RCC 7860 (cell line): ENCODE measurements at places on chromosomes 2 and 18.

- no peak for DNase-seq
Observed at GRCh38 chr2:83172841-83173240, 1286.2 kb downstream of the SUCLG1 start.

DNA sequence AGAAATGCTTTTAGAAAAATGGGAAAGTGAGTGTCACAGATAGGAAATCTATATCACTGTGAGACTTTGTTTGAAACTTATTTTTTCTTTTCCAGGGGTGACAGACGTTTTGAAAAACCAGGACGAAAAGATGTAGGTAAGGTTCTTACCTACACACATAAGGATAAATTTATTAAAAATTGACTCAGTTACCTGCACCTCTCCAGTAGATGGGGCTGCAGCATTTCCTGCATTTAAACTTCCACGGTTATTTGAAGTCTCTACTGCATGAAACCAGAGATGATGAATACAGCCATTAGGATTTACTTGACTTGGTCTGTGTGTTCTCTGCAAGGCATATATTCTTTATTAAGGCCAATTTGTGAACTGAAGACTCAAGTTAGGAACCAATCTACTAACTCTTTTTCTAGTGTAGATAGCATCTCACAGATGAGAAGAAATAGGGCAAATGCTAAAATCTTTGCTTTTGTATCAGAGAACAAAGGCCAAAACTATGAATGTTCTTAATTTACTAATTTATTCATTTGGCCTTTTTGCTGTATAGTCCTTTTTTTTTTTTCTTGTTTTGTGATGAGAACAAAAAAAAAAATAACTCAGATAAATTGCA is 15.0 kb downstream of the KCNJ13 start:
- DNase-seq: peak; percentile 39

GRCh38 chr2:114550895-114551793 is 108.7 kb downstream of the DPP10 start:
- DNase-seq: peak; percentile 23

DNA sequence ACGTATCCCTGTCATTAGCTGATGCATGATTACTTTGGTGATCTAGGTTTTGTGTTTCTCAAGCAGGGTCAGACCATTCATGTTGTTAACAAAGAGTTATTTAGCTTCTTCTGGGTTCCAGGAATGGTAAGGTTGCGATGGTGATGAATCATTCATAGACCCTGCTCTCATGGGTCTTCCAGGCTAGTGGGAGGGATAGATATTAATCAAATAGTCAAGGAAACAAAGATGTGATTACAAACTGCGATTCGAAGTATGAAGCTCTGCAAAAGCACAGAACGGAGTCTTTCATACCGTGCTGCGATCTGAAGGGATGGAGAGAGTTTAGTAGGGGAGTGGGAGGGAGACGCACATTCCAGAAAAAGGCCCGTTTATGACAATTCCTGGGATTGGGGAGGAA is 42.1 kb downstream of the CAVIN2 start:
- no peak for DNase-seq

GRCh38 chr2:182937870-182938269 is 71.4 kb upstream of the FRZB start:
- DNase-seq: no peak

DNA sequence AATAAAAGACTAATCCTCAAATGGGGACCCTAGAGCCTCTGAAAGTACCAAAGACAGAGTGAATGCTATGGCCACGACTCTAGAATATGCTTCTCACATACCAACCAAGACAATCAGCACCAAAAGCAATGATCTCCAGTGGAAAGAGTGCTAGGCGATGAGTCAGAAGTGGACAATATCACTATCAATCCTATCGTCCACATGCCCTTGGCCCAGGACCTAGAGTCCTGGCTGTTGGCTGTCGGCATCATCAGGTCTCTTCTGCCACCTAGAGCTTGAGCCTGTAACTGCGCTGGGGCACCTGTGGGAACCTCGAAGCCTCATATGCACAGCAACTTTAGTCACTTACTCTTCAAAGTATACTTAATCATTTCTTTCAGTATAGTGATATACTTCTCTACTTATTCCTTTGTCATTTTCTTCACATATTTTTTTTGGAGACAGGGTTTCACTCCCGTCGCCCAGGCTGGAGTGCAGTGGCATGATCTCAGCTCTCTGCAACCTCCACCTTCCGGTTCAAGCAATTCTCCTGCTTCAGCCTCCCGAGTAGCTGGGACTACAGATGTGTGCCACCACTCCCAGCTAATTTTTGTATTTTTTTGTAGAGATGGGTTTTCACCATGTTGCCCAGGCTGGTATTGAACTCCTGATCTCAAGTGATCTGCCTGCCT is 29.7 kb downstream of the NOL10 start:
- peak; percentile 89 for DNase-seq

- peak; percentile 76 for DNase-seq
Observed at GRCh38 chr2:208013285-208014178, 11.8 kb downstream of the PLEKHM3 start.

GRCh38 chr18:2926528-2926927 is 79.7 kb downstream of the EMILIN2 start:
- no peak for DNase-seq

DNA sequence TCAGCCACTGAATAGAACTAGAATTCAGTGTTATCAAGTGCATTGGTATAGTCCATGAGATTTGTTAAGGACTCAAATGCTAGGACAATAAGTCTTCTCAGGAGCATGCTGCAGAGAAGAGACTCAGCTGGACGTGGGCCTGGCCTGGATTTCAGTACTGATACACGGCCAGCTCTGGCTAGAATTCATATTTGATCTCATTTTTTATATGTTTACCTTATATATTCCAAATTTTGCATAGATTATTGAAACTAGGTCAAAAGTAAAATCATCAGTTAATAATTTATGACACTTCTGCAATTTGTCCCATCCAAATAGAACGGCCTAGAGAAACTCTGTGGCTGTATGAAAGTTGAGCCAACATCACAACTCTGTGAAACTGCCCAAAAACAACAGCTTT is 262.0 kb downstream of the DLGAP1 start:
- DNase-seq: no peak

GRCh38 chr18:29084120-29084519 is 907.2 kb upstream of the CDH2 start:
- DNase-seq: no peak

DNA sequence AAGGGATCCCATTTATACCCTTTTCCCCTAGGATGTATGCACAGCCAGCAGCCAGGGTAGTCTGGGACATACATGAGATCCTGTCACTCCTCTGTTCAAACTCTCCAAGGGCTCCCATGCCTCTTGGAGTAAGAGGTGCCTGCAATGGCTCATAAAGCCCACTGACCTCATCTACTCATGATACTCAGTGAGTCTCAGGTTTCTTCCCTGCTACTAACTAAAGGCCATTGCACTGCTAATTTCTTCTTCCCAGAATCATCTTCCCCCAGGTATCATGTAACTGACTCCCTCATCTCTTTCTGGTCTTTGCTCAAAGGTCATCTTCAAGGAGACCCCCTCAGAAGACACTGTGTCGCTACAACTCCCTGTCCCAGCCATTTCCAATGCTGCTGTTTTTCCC is 68.2 kb downstream of the CCBE1 start:
- DNase-seq: no peak

DNA sequence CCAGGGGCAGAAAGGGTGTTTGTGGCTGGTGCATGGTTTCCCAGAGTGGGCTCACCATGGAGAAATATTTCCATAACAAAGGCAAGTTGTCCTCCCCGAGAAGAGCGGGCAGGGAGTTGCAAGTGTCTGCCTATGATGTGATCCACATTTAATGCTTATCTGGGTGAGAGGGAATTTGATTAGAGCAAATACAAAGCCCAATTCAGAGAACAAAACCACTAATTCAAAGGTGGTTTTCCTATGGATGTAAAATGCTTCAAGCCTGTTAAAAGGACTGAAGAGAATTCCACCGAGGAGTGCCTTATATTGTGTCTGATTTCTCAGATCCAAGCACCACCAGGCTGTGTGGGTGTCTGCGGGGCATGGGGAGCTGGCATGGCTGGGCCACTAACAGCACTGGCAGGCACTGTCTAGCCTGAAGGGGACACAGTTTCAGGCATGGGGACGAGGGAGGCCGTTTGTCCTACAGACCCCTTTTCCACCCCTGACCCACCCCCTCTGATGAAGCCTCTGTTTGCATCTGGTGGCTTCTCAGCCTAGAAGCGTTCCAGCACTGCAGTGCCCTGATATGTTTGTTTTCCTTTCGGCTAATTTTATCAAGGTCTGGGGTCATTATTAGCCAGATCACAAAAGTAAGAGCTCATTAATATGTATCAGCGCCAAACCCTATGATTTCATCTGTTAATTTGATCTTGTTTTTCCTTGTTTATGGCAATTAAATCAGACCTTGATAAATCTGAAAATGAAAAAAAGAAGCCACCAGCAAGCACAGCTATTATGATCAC is 357.3 kb downstream of the HRH4 start:
- DNase-seq: no peak

DNA sequence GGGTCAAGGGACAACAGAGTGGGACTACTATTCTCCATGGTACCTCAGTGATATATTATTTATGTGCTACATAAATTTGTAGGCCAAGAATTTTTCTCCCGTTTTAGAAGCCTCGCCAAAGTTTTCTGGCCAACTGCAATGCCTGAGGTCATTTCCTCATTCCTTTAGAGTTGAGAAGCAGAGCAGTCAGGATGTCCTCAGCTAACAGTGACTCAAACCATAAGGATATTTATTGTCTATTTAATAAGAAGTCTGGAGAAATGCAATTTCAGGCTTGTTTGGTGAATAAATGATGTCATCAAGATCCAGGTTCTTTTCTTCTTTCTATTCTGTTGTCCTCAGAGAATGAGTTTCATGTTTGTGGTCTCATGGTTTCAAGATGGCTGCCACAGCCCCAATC is 91.0 kb downstream of the ADCYAP1 start:
- peak; percentile 61 for DNase-seq

GRCh38 chr2:242011991-242012764 is 142.6 kb downstream of the RTP5 start:
- DNase-seq: no peak

- DNase-seq: no peak
Observed at GRCh38 chr2:17036361-17036760, 370.7 kb upstream of the CYRIA start.

DNA sequence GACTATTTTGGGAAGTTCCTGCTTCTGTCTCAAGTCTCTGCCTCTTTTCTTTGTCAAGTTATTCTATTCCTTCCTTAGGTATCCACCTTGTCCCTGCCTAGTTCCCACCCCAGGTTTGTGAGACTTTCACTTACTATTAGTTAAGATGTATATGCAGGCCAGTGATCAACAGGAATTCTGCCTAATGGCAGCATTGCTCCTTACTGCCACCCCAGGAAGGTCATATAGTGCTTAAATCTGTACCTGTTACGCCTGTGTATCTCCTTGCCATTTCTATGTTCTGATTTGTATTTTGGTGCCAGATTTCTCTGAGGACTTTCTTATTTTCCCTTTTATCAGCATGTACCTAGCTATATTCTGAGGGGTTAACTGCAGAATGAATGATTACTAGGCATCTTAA is 746.0 kb upstream of the TMEFF2 start:
- no peak for DNase-seq

DNA sequence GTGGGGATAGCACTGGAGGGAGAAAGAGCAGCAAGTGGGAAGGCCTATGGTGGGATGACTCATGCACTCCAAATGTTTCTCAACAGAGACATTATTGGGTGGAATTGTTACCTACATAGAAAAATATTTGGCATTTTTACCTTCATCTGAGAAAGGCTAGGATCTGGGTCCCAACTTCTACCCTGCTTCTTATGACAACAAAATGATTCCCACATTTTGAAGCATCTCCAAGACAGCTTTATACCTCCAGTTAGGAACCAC is 908.9 kb upstream of the GYPC start:
- DNase-seq: no peak

DNA sequence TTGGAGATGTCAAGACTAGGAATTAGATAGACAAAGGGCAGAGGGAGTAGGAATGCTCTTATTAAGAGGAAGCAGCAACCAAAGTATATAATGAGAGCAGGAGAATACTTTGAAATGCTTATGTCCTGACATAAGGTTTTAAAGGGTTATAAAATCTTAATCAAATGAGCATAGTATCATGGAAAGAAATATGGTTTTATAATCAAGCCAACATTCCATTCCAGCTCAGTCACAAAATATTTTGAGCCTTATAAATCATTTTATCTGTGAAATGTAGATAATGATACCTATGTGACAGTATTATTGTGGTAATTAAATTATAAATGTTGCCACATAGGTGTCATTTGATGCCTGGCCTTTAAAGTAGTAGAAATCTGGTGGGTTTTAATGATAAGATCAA is 17.6 kb downstream of the VSNL1 start:
- no peak for DNase-seq

GRCh38 chr18:45749918-45750689 is 26.1 kb downstream of the SLC14A1 start:
- no peak for DNase-seq

- DNase-seq: no peak
Observed at GRCh38 chr18:7766817-7767216, 199.7 kb downstream of the PTPRM start.

DNA sequence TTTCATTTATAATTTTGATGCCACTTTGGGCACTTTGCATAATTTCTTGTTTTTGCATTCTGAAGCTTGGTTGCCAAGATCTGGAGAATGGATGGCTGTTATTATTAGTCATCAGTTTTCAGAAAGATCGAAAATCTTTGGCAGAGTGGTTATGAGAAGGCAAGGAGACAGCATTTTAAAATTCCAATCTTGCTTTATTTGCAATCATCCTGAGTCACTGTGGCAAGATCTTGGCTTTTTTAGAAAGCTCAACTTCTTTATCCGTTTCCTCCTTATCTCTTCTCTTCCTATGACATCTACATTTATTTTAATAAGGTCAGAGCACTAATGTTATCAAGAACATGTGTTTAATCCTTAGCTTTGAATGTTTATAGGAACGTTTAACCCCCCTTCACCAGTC is 31.1 kb upstream of the EIF2AK3 start:
- DNase-seq: no peak

DNA sequence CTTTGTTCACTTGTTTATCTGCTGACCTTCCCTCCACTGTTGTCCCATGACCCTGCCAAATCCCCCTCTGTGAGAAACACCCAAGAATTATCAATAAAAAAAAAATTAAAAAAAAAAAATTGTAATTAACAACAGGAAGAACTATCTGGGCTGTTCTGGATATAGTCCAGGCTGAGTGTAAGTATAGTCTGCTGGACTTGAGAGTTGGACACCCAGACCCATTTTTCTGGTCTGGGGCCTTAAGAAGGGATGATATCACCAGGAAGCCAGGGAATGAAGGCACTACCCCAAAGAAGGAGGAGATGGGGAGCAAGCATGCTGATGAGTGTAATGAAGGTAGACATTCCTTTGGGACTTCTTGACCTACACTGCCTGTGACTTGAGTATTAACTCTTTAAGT is 72.1 kb upstream of the ZFP36L2 start:
- DNase-seq: no peak

- DNase-seq: no peak
Observed at GRCh38 chr2:17184512-17184911, 333.7 kb downstream of the RAD51AP2 start.

DNA sequence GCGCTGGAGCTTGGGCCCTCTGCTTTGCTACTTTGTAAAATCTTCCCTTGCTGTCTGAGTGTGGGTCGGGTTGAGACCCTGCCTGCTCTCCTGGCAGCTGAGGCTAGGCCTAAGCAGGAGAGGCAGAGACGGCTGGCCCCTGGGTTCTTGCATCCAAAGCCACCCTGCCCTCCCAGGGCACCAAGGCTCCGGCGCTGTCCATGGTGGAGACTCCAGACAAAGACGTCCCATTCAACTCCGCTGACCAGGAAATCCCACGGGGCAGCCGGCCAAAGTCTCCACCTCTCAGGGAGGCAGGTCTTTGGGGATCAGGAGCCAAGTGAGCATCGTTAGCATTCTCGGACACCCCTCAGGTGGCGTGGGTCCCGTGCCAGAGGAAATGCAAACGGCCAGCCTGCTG is 2.6 kb upstream of the PRLH start:
- DNase-seq: no peak
